GM04504 (cell line): ENCODE measurements at places on chromosomes 2 and 18.
A peak's percentile ranks its signal among the peaks of the same experiment; 100 is the strongest.

GRCh38 chr2:70029814-70030409 is 57.4 kb upstream of the PCBP1 start:
- peak; percentile 44 for DNase-seq

GRCh38 chr18:59054496-59055287 is 85.0 kb upstream of the SEC11C start:
- DNase-seq, result peak; percentile 42

- no peak for DNase-seq
Observed at GRCh38 chr2:22902180-22902550, 482.8 kb upstream of the KLHL29 start.

DNA sequence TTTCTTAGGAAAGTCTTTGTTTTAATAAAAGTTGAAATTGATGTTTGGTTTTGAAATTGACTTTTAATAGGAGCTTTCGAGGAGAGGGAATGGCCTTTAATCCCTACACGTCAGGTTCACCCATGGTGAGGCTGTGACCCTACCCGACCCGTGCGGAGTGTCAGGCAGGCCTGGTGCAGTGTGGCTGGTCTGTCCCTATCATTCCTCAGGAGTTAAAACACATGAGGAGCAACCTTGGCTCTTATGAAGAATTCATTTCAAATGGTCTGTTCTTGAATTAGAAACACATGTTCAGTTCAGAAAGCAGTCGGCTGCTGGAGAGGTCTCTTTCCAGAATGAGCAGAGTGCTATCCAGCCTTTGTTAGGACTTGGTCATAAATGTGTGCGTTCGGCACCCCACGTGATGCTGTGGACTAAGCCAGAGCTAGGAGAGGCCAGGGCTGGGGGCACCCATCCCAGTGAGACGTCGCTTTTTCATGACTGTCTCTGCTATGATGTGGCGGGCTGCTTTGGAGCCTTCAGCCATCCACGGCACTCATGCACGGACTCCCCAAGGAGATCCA is 54.7 kb downstream of the EMILIN2 start:
- peak; percentile 60 for DNase-seq

DNA sequence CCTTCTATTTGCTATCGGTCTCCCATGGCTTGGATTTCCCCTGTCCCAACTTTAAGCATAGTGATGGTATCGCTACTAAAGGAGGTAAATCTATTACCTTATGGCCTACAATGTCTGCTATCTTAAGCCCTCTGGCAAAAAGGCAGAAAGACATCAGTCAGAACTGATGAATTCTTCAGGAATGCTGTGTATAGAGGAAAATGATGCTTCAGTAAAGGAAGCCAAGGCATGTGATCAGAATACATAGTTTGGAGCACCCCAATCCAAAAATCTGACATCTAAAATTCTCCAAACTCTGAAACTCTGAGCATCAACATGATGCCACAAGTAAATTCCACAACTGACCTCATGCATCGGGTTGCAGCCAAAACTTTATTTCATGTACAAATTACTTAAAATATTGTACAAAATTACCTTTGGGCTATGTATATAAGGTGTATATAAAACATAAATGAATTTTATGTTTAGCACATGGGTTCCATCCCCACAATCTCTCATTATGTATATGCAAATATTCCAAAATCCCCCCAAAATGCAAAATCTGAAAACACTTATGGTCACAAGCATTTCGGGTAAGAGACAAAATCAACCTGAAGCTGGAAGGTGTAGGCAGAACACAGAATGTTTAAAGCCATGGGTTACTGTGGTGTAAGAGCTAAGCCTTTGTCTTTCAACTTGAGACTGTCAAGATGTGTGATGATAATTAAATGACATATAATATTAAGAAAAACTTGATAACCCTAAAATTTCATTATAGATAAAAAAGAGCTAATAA is 66.2 kb downstream of the CUL3 start:
- DNase-seq, result peak; percentile 27

- DNase-seq, result no peak
Observed at GRCh38 chr2:225103737-225104141, 61.5 kb upstream of the DOCK10 start.

GRCh38 chr18:58785171-58785805 is 79.4 kb upstream of the ZNF532 start:
- no peak for DNase-seq

DNA sequence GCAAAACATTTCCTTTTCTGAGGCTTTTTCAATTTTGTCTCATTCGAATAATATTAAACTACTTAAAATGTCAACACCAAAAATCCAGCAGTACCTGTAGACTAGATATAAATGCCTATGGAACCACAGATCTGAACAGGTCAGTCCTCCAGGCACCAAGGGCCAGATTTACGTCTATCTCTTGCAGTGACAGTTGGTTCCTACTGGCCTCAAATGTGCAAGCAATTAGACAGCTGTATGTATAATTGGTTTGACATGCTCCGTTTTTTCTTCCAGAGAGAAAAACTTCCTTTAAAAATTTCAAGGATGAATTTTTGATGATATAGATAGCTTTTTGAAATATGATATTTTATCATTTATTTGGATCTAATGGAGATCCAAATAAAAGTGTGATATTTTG is 443.8 kb upstream of the POU3F3 start:
- no peak for DNase-seq

DNA sequence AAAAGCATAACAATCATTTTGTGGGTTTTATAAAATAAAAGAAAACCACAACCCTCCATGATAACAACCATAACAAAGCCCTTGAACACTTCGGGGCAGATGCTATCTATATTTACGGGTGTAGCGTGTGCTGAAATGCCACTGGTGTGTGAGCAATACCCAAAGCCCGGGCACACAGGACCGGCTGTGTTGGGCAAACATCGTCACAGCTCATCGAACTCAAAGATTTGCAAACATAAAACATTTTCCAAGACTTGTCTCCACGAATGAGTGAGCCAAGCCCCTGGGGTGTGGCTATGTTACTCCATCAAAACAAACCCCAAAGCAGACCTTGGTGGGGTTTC is 290.2 kb downstream of the LPIN1 start:
- no peak for DNase-seq

GRCh38 chr2:7191932-7192331 is 274.7 kb downstream of the RNF144A start:
- DNase-seq, result peak; percentile 21

GRCh38 chr18:66616523-66616983 is 12.7 kb upstream of the CDH19 start:
- DNase-seq, result no peak

DNA sequence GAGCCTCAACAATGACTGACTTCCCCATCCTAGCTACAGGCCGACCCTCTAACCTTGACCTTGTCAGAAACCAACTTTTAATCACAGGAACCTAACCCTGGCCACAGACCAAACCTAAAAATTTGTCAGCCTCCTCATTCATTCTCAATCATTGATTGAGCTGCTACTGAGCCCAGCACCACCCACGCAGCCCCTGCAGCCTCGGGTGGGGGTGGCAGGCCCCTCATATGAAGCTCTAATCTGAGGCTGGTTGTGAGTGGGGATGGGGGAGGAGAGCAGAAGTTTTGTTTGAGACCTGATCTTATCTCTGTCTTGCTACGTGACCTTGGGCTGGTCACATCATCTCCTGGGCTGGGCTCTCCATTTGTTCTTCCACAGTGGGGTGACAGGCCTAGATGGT is 99.5 kb upstream of the EPAS1 start:
- DNase-seq, result no peak

GRCh38 chr2:72554381-72554780 is 271.5 kb downstream of the EXOC6B start:
- DNase-seq, result no peak

GRCh38 chr18:63005306-63005705 is 290.0 kb downstream of the PHLPP1 start:
- no peak for DNase-seq

GRCh38 chr18:34789768-34790344 is 79.8 kb downstream of the DTNA start:
- no peak for DNase-seq

DNA sequence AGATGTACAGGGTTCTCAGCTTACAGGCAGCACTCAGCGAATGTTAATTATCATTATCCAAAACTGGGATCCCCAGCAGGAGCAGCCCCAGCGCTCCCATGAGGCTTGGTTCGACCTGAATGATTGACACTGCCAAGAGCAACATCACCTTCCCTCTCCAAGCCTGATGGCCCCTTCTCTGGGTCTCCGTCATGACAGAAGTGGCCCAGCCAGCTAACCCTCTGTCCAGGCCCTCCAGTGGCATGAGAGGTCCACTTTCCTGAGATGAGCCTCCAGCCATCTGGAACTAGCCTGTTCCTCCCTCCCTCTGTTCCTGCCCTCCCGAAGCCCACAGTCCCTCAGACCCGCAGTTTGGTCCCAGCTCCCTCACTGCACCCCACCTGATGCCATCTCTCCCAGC is 97.0 kb upstream of the RAB6C start:
- DNase-seq, result no peak

- no peak for DNase-seq
Observed at GRCh38 chr2:88606371-88607030, 20.8 kb downstream of the EIF2AK3 start.

GRCh38 chr2:46550686-46551404 is 71.5 kb downstream of the TMEM247 start:
- no peak for DNase-seq

GRCh38 chr18:41647914-41648313 is 307.1 kb upstream of the PIK3C3 start:
- no peak for DNase-seq

GRCh38 chr2:159272156-159272555 is 14.3 kb downstream of the WDSUB1 start:
- no peak for DNase-seq

DNA sequence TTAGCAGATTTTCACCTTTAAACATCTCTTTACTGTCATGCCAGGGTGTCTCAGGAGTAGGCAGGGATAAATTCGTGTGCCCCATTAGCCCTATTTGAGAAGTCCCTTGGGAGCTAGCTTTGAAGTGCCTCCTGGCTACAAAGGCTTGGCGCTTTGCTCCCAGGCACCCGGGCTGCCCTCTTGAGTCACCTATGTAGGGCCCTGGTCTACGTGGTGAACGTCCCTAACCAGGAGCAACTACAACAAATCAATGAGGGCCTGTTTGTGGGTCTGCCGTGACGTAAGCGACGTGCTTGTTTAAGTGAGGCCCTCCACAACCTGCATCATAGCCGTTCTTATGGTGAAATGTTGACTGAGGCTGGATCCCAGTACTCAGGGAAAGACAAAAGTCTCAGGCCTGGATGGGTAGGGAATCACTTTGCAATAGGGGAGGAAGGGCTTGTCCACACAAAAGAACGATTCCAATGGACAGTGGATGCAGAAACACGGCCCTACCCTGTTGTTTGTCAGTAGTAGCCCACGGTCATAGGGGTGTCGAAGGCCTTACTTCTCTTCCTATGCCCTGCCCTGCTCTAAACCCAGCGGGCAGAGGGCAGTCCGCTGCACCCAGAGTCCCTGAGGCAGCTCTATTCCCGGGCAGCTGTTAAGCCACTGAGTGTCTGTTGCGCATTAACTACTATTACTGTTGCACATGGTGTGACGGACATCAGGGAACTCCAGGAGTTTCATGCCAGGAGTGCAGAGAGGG is 93.9 kb downstream of the INHBB start:
- DNase-seq, result no peak

- DNase-seq, result no peak
Observed at GRCh38 chr2:180411661-180412060, 404.6 kb upstream of the CWC22 start.

- no peak for DNase-seq
Observed at GRCh38 chr2:143645921-143646645, 516.9 kb downstream of the ARHGAP15 start.

DNA sequence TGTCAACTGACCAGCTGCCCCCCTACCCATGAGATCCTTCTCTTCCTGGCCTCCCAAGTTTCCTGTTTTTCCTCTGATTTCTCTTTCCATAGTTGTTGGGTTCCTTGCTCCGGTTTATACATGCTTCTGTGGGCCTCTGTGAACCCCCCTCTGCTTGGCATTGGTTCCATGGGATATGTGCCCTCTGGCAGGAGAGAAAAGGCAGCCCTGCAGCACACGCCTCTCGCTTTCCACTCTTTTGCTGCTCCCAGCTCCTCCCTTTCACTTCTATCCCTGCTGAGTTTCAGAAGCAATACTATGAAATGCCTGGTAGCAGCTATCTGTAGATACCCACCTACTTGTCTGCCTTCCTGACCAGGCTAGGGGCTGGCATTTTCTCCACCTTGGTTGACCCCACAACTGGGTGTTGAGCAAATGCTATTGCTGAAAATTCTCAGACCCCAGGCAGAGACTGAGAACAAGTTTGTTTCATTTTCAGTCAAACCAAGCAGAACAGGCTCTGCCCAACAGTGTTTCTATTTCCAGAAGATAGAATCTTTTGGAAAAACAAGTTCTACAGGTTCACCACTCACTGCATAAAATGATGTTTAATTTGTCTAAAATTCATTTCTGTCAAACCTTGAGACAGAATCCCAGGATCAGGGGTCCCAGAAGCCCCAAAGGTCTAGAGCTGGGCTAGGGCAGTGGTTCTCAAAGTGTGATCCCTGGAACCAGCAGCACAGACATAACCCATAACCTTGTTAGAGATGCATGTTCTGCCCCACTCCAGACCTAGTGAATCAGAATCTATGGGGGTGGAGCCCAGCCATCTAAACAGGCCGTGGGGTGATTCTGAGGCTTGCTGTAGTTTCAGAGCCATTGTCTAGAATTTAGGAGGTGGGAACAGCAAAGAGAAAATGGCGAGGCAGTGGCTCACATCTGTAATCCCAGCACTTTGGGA is 13.4 kb downstream of the CAPG start:
- no peak for DNase-seq

- no peak for DNase-seq
Observed at GRCh38 chr18:77178559-77178958, 46.0 kb upstream of the MBP start.

GRCh38 chr18:814300-815084 is 2.5 kb upstream of the YES1 start:
- DNase-seq, result no peak

- no peak for DNase-seq
Observed at GRCh38 chr2:75564713-75565359, 4.1 kb upstream of the EVA1A start.

DNA sequence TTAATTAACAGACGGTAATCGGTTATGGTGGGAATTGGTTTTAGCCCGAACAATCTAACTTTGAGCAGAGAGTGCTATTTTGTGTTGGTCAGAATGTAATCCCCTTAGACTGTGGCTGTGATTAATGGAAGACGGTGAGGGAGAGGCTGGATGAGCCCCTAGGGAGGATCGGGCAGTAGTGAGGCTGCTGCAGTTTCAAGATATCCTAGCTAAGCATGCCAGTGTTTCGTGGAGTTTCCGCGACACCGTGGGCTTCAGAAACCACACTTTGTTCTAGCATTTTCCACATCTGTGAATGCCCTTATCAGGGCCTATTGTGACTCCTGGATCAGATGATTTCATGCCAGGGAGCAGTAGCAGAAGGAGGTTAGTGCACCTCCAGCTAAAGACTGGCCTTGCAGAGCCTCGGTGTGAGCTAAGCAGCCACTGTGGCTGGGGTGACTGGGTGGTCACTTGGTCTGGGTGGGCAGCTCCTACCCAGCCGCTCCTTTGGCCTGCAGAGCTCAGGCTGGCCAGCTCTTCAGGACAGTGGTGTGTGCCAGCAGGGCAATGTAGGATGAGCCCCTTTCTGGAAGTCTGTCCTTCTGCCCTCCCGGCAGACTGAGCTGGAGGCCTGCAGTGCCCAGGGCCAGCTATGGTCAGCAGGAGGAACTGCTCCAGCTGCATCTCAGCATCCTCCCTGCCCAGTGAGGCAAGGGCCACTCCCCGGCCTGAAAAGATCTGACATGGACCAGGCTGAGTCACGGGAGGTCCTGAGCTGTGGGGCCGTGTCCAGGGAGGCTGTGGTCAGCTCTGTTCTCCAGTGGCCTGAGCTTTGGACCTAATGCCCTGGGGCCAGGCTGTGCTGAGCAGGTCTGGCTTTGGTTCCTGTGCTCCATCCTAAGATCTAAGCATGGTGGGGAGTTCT is 142.6 kb upstream of the GPC1 start:
- no peak for DNase-seq
